CMK (cell line): ENCODE measurements at places on chromosomes 3 and 15.

GRCh38 chr3:149245738-149246451 is 24.3 kb upstream of the CP start:
- DNase-seq: no peak

DNA sequence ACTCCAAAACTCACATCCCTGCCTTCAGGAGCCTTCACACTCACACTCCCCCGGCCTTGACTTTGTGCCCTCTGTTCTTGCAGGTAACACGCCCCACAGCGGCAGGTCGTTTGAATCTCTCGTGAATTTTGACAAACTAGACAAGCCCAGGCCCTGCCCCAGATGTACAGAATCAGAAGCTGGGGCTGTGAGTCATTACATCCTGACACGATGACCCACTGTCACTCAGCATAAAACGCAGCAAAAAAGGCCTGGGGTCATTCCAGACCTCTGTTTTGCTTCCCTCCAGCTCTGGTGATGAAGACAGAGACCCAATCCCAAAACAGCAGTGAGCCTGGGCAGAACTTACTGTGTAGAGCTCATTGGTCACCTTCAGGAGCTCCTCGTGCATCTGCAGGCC is 116.4 kb upstream of the RAD18 start:
- no peak for DNase-seq

GRCh38 chr3:149554826-149555225 is 80.3 kb downstream of the TM4SF4 start:
- DNase-seq: no peak

GRCh38 chr3:62378311-62378789 is 5.0 kb upstream of the FEZF2 start:
- DNase-seq: no peak
